Activated CD4-positive, CD25-positive, alpha-beta regulatory T cell (primary cell): ENCODE measurements at places on chromosomes 4 and X.

DNA sequence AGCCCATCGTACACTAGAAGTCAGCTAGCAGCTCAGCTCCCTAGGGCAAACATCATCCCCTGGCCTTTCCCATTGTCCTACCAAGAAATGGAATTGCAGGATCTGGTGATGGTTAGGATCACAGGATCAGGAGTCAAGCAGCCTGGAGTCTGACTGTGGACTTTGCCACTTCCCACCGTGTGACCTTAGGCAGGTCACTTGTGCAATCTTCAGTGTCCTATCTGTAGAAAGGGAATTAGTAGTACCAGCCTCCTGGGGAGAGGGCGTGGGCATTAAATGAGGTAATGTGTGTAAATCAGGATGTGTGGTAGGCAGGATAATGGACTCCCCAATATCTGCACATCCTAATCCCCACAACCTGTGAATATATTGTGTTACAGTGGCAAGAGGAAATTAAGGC, 38.6 kb upstream of the APLN start:
- DNase-seq: no peak

GRCh38 chr4:92447255-92447905, 143.6 kb downstream of the GRID2 start:
- DNase-seq: no peak

- DNase-seq: no peak
These were observed 37.0 kb downstream of the MRPL1 start for GRCh38 chr4:77899607-77900006.

- no peak for DNase-seq
These were observed 738.3 kb upstream of the FRG1 start for GRCh38 chr4:189202182-189202868.

DNA sequence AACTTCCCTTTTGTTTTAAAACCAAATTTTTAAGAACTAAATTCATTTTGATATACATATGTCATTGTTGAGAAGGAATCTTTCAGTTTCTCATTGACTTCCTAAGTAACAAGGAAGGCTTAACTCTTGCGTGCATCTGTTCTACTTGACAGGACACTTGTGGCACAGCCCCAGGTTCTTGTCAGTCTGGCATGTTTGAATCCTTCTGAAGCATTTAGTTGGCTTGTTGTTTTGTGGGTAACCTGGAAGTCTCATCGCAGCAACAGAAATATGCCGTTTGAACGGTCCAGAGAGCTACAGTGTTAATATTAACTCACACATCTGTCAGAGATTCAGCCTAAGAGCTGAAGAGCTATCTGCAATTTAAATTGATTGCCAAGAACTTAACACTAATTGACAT, 76.0 kb downstream of the GLRA3 start:
- DNase-seq: no peak

DNA sequence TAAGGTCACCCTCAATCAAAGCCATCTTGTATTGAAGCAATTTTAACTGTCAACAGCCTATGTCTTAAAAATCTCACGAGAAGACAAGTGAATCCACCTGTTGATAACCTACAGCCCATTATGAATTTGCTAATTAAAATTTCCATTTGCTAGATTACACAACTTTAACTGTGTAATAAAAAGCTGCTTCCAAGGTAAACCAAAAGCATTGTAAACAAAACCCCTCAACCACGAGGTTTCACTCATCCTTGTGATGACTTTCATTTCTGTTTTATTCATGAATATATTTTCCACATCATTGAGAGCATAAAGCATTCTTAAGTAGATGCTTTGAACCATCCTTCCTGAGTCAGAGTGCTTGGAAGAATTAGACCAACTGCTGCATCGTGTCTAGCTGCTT, 217.5 kb upstream of the GYPA start:
- no peak for DNase-seq
